ENCODE measurements at places on chromosomes 1 and 21.

DNA sequence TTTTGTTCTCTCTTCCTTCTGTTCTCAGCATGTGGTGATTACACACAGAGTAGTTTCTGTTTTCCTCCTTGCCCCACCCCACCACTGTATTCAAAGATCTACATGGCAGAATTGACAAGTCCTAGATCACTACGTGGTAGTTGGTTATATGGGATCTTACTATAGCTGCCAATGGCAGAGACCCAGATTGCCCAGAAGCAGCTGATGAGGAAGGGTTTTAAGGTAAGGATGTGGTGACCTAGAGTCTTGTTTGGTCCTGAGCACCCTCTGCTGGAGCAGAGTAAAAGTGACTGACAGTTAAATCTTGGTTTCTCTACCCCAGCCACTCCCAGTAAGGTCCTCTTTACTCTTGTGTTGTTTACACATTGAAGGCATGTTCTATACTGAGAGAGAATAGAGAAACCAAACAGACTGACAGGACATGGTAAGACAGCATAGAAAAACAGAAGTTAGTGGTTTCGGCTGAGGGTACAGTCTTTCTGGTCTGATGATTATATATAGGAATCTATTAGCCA is 22.8 kb upstream of the STRIP1 start:
- no peak overlapping the region for H3K27ac ChIP-seq
- no peaks in the 10 kb centered on the region for H3K4me1 ChIP-seq
- no peak for DNase-seq
- H3K36me3 ChIP-seq: peaks cover 50% of the 10 kb centered on the region

GRCh38 chr1:183188240-183188639 is 2.2 kb downstream of the LAMC2 start:
- H3K4me1 ChIP-seq: no peaks in the 10 kb centered on the region
- no peak overlapping the region for H3K4me3 ChIP-seq
- H3K27me3 ChIP-seq: no peaks in the 10 kb centered on the region
- H3K27ac ChIP-seq: no peak overlapping the region
- no peak for DNase-seq

GRCh38 chr1:165954940-165955339 is 127.5 kb downstream of the UCK2 start:
- no peak overlapping the region for H3K27ac ChIP-seq
- H3K27me3 ChIP-seq: no peaks in the 10 kb centered on the region
- no peaks in the 10 kb centered on the region for H3K36me3 ChIP-seq
- no peak for DNase-seq

GRCh38 chr1:172630868-172631267 is 28.0 kb upstream of the FASLG start:
- no peaks in the 10 kb centered on the region for H3K27me3 ChIP-seq
- no peak overlapping the region for H3K27ac ChIP-seq
- H3K4me3 ChIP-seq: no peak overlapping the region
- DNase-seq: no peak
- no peaks in the 10 kb centered on the region for H3K36me3 ChIP-seq

GRCh38 chr1:30305519-30305918 is 417.9 kb downstream of the MATN1 start:
- DNase-seq: no peak
- no peaks in the 10 kb centered on the region for H3K4me1 ChIP-seq
- H3K4me3 ChIP-seq: no peak overlapping the region
- no peaks in the 10 kb centered on the region for H3K36me3 ChIP-seq

DNA sequence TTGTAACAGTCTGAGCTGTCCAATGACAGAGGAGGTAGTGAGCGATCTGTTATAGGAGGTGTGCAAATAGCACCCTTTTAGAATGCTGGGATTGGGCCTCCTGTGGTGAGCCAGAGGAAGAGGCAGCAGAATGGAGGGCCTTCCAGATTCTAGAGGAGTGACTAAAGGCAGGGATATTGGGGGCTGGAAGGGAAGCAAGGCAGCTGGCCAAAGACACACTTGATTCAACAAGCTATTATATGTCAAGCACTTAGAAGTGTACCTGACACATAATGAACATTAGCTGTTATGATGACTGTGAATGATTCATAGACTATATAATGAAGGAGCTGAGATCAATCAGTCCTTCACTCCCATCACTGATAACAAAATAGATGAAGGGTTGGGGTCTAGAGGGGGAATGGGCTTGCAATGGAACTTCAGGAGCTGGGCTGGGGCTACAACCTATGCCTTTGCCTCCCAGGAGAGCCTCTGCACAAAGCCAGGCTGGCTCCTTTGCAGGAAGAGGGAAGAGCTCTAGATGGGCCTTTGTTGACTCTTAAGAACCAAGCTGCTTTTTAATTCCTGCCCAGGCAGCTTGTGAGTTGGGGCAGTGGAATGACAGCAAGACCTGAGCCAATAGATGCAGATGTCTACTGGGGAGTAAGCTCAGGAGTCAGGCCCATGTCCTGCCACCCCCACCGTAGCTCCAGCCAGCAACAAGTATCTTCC is 2.3 kb upstream of the MKNK1 start:
- H3K27ac ChIP-seq: peak overlapping the region; percentile 45
- H3K4me3 ChIP-seq: no peak overlapping the region
- peaks cover 76% of the 10 kb centered on the region for H3K4me1 ChIP-seq
- H3K36me3 ChIP-seq: peaks cover 11% of the 10 kb centered on the region
- no peaks in the 10 kb centered on the region for H3K27me3 ChIP-seq

- H3K27ac ChIP-seq: no peak overlapping the region
- no peak for DNase-seq
Measured at GRCh38 chr1:60916906-60917305, 165.5 kb upstream of the NFIA start.

- H3K27ac ChIP-seq: no peak overlapping the region
- no peak overlapping the region for H3K4me3 ChIP-seq
- H3K4me1 ChIP-seq: no peaks in the 10 kb centered on the region
- no peaks in the 10 kb centered on the region for H3K36me3 ChIP-seq
Measured at GRCh38 chr1:56298866-56299265, 280.5 kb downstream of the PLPP3 start.

- no peak overlapping the region for H3K4me3 ChIP-seq
- no peak for DNase-seq
- H3K4me1 ChIP-seq: no peaks in the 10 kb centered on the region
- no peaks in the 10 kb centered on the region for H3K27me3 ChIP-seq
- H3K36me3 ChIP-seq: no peaks in the 10 kb centered on the region
Measured at GRCh38 chr1:173505391-173505790, 28.3 kb downstream of the PRDX6 start.

Data from thoracic aorta (tissue), 2 donors.